ENCODE measurements at places on chromosomes 7 and 10.

DNA sequence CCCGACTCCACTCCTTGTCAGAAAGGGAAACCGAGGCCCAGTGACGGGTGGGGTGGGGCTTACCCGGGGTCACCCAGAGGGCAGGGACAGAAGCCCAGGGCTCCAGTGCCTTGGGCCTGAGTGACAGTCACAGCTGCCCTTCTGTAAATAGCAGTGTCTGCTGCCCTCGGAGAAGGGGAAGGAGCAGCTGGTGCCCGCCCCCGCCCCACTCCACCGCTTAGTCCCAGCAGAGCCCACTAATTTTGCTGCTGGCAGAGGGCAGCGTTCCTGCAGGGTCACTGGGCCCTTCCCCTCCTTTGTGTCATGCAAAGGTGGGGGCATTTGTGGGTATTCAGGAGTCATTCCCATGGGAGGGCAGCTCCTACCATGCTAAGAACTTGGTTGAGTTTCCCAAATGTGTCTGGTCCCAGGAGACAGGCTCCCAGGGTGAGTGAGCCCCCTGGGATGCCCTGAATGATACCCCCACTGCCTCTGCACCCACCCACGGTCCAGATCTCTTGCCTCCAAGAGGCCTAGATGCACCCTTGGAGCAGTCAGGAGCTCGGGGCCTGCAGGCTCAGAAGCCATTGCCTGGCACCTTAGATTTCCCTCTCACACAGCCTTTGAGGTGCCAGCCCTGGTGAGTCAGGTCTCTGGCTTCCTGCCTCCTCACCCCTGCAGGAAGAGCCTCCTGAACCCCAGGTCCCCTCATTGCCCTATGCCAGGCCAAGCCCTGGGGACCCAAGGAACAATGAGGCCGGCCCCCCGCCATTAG, 17.2 kb downstream of the SH2B2 start:
- no peak for DNase-seq

GRCh38 chr7:2710286-2710655, 22.3 kb downstream of the AMZ1 start:
- no peak for DNase-seq

- no peak for DNase-seq
Measured at GRCh38 chr7:118305671-118306070, 81.2 kb downstream of the ANKRD7 start.

DNA sequence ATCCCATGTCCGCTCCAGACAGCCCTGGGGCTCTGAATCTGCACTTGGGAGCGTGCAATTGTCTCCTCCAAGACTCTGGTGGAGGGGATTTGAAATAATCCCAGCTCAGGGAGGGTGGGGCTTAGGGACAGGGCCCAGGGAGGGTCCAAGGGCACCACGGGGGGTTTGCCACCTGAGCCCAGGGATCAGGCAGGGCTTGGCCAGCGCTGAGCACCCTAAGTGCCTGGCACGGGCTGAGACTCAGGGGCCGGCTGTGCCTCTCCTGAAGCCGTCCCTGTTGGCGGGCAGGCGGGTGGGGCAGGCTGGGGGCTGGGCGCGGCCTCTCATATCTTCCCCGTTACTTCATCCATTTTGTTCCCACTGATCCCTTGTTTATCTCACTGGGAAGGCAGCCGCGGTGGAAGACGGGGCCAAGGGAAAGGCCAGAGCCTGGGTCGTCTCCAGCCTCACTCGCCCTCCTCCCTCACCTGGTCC, 41.8 kb upstream of the ELN start:
- no peak for DNase-seq
